ENCODE measurements at places on chromosomes 1 and 21.

- no peak for DNase-seq
These were observed 143.8 kb downstream of the DAB1 start for GRCh38 chr1:57279909-57280666.

- DNase-seq: peak; percentile 81
These were observed 123.5 kb downstream of the PTPN14 start for GRCh38 chr1:214427871-214428277.

- DNase-seq: peak; percentile 63
These were observed 54.9 kb downstream of the NRIP1 start for GRCh38 chr21:15009837-15010363.

- DNase-seq: no peak
These were observed 9.5 kb downstream of the CHIT1 start for GRCh38 chr1:203219934-203220333.

- no peak for DNase-seq
These were observed 14.9 kb upstream of the CD101 start for GRCh38 chr1:116986421-116987255.

DNA sequence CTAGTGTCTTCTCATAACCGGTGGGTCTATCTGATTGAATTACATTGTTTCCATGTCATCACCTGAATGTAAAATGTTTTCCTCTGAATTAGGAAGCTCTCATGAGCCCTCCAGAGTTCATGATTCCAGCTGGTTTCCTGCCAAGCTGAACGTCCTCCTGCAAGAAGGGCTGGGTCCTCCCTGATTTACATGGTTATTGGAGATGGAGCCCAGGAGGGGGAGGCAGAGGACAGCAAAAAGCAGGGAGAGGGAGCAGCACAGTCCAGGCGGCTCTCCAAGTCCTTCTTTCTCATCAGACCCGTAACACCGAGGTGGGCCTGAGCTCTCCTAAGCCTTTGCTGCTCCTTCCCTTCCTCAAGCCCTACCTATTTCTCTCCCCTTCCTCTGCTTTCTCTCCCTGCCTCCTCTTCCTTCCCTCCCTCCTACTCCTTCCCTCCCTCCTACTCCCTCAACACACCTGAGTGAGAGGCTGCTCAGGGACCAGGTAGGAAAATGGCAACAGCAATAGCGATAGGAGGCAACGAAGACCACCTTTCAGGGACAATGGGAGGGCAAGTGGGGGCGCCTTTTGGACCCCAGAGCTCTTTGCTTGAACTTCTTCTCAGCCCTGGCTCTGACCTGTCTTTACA lies 265.9 kb downstream of the PRDM2 start:
- DNase-seq: peak; percentile 64

DNA sequence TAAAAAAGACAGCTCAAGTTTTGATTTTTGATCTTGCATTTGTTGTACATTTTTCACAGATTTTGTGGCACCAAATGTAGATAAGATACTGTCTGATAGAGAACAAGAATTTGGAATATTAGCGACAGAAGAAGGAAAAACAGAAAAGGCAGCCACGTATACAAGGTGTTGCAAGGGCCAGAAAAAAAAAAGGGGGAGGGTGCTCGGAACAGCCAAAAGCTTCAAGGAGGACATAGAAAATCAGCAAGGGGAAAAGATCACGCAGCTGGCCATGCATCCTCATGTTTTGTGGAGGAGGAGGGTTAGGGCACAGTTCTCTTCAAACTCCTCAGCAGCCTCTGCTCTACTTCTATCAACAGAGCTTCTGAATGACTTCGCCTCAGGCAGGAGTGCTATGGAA lies 80.7 kb upstream of the MROH9 start:
- no peak for DNase-seq

GRCh38 chr21:46628868-46629267 lies 6.6 kb upstream of the PRMT2 start:
- no peak for DNase-seq

DNA sequence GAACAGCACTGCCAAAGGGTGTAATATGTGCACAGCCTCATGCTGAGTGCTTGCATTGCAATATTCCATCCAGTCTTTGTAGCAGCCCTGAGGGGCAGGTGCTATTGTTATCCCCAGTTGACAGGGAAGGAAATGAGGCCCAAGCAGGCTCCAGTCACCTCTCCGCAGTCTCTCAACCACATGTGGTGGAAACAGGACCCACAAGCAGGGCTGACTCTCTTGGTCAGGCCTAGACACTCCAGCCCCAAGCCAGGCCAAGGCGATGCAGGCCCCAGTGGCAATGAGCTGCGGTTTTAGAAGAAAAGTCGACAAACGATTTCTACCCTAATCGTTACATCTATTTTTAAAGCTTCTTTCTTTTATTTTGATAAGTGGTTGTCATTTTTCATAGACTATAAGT lies 52.6 kb upstream of the GADD45A start:
- DNase-seq: no peak

- no peak for DNase-seq
These were observed 46.4 kb upstream of the SOD1 start for GRCh38 chr21:31612894-31613785.

DNA sequence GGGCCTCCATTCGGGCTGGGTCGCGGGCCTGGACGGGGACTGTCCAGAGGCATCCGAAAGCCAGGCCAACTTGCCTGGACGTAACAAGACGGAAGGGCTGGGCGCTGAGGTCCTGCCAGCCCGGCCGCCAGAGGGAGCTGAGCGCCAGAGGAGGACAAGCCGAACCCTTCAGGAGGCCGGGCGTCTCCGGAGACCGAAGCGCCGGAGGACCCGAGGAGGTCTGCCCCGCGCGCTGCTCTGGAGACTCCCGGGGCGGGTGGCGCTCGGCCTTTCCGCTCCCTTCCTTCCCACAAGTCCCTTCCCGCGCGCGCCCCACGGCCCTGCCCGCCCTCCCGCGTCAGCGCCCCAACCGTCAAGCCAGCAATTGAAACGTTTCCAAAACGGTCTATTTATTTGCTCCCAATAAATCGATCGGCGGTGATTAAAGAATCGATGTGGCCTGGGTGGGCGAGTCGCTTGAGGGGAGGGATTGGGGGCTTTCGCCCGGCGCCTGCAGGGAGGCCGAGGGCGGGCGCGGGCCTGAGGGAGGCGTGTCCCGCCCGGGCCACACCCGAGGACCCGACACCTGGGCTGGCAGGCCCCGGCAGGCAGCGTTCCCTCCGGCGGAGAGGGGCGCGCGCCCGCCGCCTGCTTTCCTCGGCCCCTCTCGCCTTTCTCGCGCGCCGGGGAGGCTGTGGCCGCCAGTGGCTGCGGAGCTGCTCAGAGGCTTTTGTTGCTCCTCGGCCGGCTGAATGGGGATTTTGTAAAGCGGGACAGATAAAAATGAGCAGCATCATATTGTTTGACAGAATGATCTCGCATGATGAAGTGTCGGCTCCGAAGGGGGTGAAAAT lies 5.2 kb upstream of the FOXD3 start:
- peak; percentile 66 for DNase-seq

- no peak for DNase-seq
These were observed 10.6 kb upstream of the SPSB1 start for GRCh38 chr1:9281908-9282695.

DNA sequence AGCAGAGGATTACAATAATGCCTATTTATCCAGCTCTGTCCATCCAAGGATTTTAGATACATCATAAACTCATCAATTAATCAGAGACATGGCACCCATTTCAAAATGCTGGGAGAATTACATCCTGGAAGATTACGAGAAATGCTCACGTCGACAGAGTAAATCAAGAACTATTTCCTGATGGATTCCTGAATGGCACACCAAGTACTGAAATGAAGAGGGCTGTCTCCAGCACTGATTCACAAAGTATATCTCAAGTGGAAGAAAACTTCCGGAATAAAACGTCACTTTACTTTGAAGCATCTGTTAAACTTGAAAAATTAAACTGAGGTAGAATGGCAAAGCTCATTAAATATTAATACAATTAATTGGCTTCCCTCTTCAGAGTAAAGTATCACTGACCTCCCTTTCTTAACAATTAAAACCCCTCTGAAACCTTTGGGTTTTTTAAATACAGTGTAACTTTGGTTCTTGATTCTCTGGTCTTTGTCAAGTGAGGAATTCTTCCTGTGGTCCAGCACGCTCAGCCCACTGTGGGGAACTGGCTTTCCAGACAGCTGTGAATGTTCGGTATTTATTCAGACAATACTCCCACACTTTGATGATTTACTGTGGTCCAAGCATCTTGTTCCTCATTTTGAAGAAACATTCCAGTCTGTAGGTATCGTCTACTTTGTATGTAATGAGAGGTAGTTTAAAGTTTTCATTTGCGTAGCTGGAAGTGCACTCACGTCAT lies 288.0 kb downstream of the NFIA start:
- DNase-seq: peak; percentile 15

DNA sequence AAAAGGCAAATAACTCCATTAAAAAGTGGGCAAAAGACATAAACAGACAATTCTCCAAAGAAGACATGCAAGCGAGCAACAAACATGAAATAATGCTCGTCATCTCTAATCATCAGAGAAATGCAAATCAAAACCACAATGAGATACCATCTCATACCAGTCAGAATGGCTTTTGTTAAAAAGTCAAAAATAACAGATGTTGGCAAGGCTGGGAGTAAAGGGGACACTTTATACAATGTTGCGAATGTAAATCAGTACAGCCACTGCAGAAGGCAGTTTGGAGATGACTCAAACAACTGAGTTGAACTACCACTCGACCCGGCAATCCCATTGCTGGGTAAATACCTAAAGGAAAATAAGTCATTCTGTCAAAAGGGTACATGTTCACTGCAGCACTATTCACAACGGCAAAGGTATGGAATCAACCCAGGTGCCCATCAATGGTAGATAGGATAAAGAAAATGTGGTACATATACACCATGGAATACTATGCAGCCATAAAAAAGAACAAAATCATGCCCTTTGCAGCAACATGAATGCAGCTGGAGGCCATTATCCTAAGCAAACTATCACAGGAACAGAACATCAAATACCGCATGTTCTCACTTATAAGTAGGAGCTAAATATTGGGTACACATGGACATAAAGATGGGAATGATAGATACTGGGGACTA lies 25.9 kb downstream of the TSPAN2 start:
- no peak for DNase-seq

DNA sequence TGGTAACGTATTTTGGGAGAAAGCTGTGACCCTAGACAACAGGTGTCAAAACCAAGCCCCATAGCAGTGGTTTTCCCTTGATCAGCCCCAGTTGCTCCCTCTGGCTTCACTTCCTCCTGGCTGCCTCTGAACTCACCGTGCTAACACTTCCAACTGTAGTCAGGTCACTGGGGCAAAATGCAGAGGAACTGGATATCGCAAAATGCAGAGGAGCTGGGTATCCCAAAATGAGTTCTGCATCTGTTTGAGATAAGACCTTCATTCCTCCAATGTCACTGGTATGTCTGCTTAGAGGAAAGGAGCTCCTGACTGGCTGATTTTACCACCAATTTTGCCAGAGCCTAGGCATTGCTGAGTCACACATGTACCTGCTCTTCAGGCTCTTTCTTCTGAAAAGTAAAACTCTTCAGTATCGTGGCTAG lies 19.6 kb upstream of the TACSTD2 start:
- DNase-seq: no peak

DNA sequence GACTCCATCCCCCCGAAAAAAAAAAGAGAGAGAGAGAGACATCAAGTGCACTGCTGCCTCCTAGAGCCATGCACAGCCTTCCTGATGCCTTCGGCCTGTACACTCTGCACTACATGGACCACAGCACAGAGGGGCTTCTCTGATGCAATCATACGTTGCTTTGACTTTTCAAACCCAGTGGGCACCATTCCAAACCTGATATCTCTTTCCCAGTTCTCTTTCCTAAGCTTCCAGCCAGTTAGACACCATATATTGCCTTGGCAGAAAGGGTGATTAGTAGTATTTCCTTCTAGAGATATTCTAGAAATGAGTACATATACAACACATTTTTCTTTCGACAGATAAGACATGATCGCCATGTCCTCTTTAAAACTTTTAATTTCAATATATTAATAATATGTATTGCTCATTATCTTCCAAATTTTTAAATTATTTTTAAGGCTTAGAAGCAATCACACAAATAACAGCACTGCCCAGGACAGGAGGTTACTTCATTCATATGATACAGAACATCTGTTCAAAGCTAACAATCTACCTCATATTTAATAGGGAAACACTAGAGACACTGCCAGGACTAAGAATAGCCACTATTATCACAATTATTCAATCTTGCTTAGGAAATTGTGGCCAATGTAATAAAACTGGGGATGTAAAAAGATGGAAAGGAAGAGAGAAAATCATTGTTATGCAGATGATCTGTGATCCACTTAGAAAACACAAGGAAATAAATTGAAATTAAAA lies 9.9 kb downstream of the CLCA1 start:
- peak; percentile 16 for DNase-seq

GRCh38 chr1:89604414-89604735 lies 28.5 kb upstream of the LRRC8C start:
- DNase-seq: no peak

DNA sequence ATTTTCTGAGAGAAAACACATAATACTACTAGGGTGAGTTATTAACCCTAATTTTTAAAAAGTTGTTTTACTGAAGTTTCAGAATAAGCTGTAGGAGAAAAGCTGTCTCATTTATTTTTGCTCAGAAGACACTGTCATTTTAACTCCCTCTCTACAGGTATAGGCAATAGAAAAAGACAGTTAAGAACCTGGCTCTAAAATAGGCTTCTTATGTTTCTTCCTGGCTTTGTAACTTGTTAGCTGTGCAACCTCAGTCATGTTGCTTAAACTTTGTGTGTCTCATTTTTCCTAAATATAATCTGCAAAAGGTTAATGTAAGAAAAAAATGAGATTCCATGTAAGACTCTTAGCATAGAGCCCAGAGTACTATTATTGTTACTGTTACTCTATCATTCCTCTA lies 64.4 kb downstream of the TTLL7 start:
- no peak for DNase-seq

DNA sequence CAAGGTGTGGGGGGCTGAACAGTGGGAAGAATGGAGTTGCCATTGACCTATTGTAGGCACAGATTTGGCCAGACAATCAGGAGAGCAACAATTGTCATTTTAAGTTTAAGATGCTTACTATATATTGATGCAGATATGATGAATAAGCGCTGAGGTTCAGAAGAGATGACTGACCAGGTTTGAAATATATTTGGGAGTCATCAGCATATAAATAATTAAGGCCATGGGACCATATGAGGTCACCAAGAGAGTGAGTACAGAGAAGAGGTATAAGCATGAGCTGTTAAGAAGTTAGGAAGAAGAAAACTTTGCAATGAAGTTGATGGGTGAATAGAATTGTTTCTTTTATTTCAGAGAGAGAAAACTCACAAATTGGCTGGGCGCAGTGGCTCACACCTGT lies 4.5 kb upstream of the GADD45A start:
- no peak for DNase-seq
